ENCODE measurements at places on chromosomes 7 and 10. TPM values are rescaled to one million over a fixed set of nuclear protein-coding genes. Genes with fewer than 3 reads are reported as not detected.
A peak's percentile ranks its signal among the peaks of the same experiment; 100 is the strongest.

GRCh38 chr10:22986771-22987542 lies 59.1 kb downstream of the ARMC3 start:
- H3K4me1 ChIP-seq: no peaks in the 10 kb centered on the region
- no peaks in the 10 kb centered on the region for H3K36me3 ChIP-seq
- no peak overlapping the region for H3K27ac ChIP-seq
- H3K4me3 ChIP-seq: no peak overlapping the region

DNA sequence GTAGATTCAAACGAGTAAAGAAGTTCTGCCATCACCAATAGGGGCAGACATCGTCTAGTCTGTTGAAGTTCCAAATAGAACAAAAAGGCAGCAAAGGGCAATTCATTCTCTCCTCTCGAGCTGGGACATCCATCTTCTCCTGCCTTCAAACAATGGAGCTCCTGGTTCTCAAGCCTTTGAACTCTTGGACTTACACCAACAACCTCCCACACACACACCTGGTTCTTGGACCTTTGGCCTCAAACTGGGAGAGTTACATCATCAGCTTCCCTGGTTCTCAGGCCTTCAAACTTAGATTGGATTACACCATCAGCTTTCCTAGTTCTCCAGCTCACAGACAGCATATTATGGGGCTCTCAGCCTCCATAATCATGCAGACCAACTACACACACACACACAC lies 9.8 kb upstream of the GIMAP5 start:
- no peaks in the 10 kb centered on the region for H3K36me3 ChIP-seq
- no peak for DNase-seq
- H3K27ac ChIP-seq: no peak overlapping the region
- no peak overlapping the region for H3K4me3 ChIP-seq
- no peaks in the 10 kb centered on the region for H3K27me3 ChIP-seq

DNA sequence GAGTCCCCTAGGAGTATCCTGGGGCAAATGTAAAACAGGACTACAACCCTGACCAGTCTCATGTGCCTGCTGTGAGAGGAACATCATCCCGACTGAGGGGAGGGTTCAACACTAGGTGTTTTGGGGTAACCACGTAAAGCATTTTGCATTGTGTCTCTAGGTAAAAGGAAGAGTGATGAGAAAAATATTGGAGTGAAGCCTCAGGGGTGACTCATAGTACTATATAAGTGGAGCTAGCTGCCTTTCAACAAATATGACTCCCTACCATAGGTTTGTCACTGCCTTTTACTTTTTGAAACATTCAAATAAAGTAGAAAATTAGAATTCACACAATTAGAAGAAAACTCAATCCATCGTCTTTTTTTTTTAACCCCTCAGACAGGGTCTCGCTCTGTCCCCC lies 2.6 kb upstream of the CAMK2G start:
- no peak overlapping the region for H3K27ac ChIP-seq
- no peaks in the 10 kb centered on the region for H3K27me3 ChIP-seq
- DNase-seq: no peak
- H3K36me3 ChIP-seq: no peaks in the 10 kb centered on the region
- H3K4me3 ChIP-seq: no peak overlapping the region

- H3K36me3 ChIP-seq: no peaks in the 10 kb centered on the region
- H3K27ac ChIP-seq: no peak overlapping the region
- no peaks in the 10 kb centered on the region for H3K27me3 ChIP-seq
Observed at GRCh38 chr7:18119985-18120384, 92.3 kb upstream of the PRPS1L1 start.

The SPOCK2 gene
- total RNA-seq: 532 TPM

DNA sequence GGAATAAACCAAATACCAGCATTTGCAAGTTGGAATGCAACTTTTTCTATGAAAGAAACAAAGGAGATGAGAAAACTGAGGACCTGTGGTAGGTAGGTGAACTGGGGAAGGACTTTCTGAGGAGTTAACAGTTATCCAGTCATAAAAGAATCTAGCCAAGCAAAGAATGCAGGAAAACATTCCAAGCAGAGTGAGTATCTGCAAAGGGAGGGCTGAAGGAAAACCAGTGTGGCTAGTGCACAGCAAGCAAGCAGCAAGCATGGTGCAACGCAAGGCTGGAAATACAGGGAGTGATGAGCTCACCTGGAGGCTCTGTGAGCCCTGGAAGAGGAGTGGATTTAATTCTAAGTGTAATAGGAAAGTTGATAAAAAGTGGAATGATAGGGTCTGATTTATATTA lies 44.0 kb downstream of the RTKN2 start:
- DNase-seq: no peak
- H3K36me3 ChIP-seq: no peaks in the 10 kb centered on the region
- H3K27ac ChIP-seq: no peak overlapping the region
- no peaks in the 10 kb centered on the region for H3K27me3 ChIP-seq
- no peaks in the 10 kb centered on the region for H3K4me1 ChIP-seq

The ADGRA1 gene
- total RNA-seq: 0.34 TPM

DNA sequence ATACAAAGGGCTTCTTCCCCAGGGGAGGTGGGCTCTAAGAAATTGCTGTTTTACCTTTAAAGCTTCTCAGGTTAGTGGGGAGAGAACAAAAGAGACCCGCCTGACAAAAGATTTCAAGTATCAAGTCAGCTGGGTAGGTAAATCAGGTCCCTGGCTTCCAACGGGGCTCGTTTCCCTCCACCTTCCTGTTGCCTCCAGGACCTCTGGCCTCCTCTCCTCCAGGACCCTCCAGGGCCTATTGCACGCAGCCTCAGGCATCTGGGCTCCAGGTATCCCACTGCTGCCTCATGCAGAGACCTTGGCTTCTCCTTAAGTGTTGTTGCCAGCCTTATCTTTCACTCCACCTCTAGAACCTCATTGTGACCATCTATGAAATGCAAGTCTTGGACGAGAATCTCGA lies 2.9 kb downstream of the BNIP3 start:
- H3K4me3 ChIP-seq: no peak overlapping the region
- H3K36me3 ChIP-seq: no peaks in the 10 kb centered on the region
- no peaks in the 10 kb centered on the region for H3K27me3 ChIP-seq
- H3K4me1 ChIP-seq: peaks cover 36% of the 10 kb centered on the region
- DNase-seq: no peak
- no peak overlapping the region for H3K27ac ChIP-seq

The PGAM2 gene
- total RNA-seq: not detected

DNA sequence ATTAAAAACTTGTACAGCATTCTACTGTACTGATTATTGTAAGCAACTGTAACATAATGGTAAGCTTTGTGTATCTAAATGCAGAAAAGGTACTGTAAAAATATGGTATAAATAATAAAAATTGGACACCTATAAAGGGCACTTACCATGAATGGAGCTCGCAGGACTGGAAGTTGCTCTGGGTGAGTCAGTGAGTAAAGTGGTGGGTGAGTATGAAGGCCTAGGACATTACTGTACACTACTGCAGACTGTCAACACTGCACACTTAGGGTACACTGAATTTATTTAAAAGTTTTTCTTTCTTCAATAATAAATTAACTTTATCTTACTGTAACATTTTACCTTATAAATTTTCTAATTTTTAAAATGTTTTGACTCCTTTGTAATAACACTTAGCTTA lies 118.6 kb upstream of the ASAH2 start:
- H3K4me1 ChIP-seq: peaks cover 11% of the 10 kb centered on the region
- H3K27me3 ChIP-seq: no peaks in the 10 kb centered on the region
- H3K27ac ChIP-seq: no peak overlapping the region
- H3K4me3 ChIP-seq: no peak overlapping the region

GRCh38 chr10:97689559-97690020 lies 2.5 kb upstream of the AVPI1 start:
- no peaks in the 10 kb centered on the region for H3K36me3 ChIP-seq
- no peak overlapping the region for H3K4me3 ChIP-seq
- peaks cover 44% of the 10 kb centered on the region for H3K4me1 ChIP-seq

- H3K4me3 ChIP-seq: no peak overlapping the region
- H3K4me1 ChIP-seq: peaks cover 18% of the 10 kb centered on the region
- peak overlapping the region; percentile 89 for H3K27ac ChIP-seq
- DNase-seq: no peak
- no peaks in the 10 kb centered on the region for H3K27me3 ChIP-seq
Observed at GRCh38 chr10:45373003-45373575, 927 bp upstream of the ALOX5 start.

The CCDC7 gene
- 6.4 TPM for total RNA-seq

GRCh38 chr7:157271991-157272324 lies 64.8 kb upstream of the DNAJB6 start:
- H3K36me3 ChIP-seq: peaks cover 39% of the 10 kb centered on the region
- DNase-seq: peak; percentile 86
- peaks cover 22% of the 10 kb centered on the region for H3K4me1 ChIP-seq
- peak overlapping the region; percentile 38 for H3K27ac ChIP-seq
- H3K27me3 ChIP-seq: no peaks in the 10 kb centered on the region
- no peak overlapping the region for H3K4me3 ChIP-seq

The HMX3 gene
- total RNA-seq: not detected

The IL6 gene
- 1.6 TPM for total RNA-seq

DNA sequence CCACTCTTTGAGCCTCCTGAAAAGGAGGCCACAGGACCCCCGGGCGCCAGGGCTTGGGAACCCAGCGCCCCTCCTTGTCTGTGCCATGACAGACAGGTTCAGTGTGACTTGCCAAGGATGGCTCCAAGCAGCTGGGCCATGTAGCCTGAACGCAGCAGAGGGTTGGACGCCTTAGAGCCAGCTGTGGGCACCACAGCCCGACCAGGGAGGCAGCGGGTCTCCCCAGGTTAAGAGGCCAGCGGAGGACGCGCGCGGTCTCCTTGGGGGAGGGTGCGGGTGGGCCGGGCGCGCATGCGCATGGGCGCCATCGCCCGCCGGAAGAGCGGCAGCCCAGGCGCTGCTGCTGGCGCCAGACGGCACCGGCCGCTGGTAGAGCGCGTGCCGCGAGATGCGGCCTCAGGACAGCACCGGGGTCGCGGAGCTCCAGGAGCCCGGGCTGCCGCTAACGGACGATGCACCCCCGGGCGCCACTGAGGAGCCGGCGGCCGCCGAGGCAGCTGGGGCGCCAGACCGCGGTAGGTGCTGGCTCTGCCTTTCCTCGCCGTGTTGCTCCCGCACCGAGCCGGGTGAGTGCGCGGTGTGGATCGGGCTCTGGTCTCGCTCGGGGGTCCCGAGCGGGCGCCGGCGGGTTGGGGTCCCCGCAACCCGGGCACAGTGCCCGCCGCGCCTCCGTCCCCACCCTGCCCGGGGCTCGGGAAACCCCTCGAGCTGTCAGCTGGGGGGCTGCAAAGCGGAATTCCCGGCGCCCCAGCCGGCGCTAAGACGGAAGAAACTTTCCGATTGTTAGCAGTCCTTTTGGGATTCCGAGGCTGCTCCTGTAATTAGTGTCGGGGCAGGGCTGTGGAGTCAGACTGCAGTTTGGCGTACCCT lies at the start of gene SLC35G1:
Gene SLC35G1 (plus strand): TSS at position 333 of the 870 bp plus-strand sequence. CDS start 56 bp downstream, at position 389.
- H3K4me1 ChIP-seq: peaks cover 7% of the 10 kb centered on the region
- peak; percentile 95 for DNase-seq
- no peaks in the 10 kb centered on the region for H3K27me3 ChIP-seq
- H3K4me3 ChIP-seq: peak within 1 kb of the TSS; percentile 87
- no peak within 1 kb of the TSS for H3K27ac ChIP-seq

- H3K36me3 ChIP-seq: no peaks in the 10 kb centered on the region
- H3K27ac ChIP-seq: peak overlapping the region; percentile 12
- no peak overlapping the region for H3K4me3 ChIP-seq
Observed at GRCh38 chr10:30701451-30702173, 72.1 kb upstream of the LYZL2 start.

DNA sequence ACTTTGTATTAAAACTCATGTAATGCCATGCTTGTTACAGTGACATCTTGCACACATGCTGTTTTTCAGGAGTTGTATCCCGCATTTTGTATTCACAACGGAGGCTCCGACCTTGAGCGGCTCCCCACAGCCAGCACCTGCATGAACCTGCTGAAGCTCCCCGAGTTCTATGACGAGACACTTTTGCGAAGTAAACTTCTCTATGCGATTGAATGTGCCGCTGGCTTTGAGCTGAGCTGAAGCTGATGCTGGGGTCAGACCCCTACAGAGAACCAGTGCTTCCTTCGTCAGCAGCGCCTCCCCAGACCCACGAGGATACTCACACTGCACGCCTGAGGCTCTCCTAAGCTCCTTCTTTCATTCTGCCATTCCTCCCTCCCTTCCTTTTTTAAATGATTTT lies 69.3 kb upstream of the DNAJB6 start:
- no peaks in the 10 kb centered on the region for H3K27me3 ChIP-seq
- no peak for DNase-seq
- H3K36me3 ChIP-seq: peaks cover 74% of the 10 kb centered on the region
- H3K4me3 ChIP-seq: no peak overlapping the region
- no peak overlapping the region for H3K27ac ChIP-seq

DNA sequence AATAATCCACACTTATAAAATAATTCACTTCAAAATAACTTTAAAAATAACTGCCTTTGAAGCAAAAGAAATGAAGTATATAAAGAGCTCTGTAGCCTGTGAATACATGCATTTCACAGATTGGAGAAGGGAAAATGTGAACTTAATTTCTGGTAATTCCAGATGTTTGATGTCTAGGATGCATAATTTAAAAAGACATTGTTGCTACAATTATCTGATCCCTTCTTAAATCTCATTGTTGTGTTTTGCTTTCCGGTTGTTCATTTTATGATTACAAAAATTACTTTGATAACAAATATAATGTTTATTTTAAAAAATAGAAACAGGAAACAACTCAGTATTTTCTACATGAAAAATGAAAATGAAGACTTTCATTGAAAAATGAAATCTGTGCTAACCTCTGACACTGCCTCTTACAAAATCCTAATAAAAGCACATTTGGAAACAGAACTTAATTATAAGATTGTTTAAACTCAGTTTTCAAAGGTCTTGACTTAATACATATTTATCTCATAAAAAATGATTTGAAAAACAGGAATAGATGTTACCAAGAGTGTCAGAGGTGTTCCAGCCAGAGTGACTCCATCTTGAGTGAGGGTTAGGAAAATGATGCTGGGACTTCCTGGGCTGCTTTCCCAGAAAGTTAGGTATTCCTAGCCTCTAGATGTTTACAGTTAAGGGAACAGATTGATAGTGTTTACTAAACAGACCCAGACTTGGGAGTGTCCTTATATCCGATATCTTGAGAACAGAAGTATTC lies 516.6 kb upstream of the SEMA3D start:
- no peak for DNase-seq
- no peaks in the 10 kb centered on the region for H3K27me3 ChIP-seq
- H3K36me3 ChIP-seq: no peaks in the 10 kb centered on the region
- H3K4me3 ChIP-seq: no peak overlapping the region

The PLPP4 gene
- not detected for total RNA-seq

The CALN1 gene
- not detected for total RNA-seq

DNA sequence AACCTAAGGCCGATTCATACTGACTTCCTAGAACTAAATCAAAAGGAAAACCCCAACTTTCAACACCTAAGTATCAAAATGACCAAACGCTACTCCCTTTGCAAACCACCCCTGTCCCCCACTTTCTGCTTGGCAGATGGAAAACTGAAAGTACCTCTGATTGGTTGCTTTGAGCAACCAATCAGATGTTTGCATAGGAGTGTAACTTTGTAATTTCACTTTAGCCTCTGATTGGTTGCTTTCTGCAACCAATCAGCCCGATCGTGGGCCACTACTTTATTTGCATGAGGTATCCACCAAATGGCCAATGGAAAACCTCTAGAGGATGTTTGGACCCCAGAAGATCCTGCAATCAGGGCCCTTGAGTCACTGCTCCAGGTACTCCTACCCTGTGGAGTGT lies 12.3 kb upstream of the SNX10 start:
- H3K4me1 ChIP-seq: no peaks in the 10 kb centered on the region
- no peaks in the 10 kb centered on the region for H3K36me3 ChIP-seq
- no peaks in the 10 kb centered on the region for H3K27me3 ChIP-seq
- no peak for DNase-seq

Data from upper lobe of left lung (tissue), 6 donors.